ENCODE measurements at places on chromosomes 5 and 9. TPM values are rescaled to one million over a fixed set of nuclear protein-coding genes. Genes with fewer than 3 reads are reported as not detected.
A peak's percentile ranks its signal among the peaks of the same experiment; 100 is the strongest.

- no peak for DNase-seq
Measured at GRCh38 chr5:142671266-142671665, 14.6 kb downstream of the FGF1 start.

DNA sequence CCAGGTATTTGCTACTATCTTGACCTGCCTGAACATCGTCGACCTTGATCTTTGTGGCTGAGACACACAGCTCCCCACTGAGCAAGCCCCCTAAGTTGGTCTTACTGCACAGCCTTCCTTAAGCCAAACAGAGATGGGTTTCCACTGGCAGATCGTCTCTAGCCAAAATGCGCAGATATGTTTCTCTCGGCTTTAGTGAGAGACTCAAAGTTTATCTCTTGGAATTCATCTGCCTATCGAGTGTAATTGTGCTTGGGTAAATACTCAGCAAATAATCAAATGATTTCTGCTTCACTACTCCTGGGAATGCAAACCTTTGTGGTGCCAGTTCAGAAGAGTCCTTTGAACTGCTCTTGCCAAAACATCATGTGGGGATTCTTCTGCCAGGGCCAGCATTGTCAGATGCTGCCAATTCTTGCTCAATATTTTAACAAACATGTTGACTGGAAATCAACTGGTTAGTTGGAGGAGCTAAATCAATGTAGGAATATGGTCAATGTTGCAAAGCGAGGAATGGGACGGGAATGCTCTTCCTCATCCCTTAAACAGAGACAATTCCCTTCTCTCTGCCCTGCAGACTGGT, 141.2 kb upstream of the SLC28A3 start:
- no peak for DNase-seq

DNA sequence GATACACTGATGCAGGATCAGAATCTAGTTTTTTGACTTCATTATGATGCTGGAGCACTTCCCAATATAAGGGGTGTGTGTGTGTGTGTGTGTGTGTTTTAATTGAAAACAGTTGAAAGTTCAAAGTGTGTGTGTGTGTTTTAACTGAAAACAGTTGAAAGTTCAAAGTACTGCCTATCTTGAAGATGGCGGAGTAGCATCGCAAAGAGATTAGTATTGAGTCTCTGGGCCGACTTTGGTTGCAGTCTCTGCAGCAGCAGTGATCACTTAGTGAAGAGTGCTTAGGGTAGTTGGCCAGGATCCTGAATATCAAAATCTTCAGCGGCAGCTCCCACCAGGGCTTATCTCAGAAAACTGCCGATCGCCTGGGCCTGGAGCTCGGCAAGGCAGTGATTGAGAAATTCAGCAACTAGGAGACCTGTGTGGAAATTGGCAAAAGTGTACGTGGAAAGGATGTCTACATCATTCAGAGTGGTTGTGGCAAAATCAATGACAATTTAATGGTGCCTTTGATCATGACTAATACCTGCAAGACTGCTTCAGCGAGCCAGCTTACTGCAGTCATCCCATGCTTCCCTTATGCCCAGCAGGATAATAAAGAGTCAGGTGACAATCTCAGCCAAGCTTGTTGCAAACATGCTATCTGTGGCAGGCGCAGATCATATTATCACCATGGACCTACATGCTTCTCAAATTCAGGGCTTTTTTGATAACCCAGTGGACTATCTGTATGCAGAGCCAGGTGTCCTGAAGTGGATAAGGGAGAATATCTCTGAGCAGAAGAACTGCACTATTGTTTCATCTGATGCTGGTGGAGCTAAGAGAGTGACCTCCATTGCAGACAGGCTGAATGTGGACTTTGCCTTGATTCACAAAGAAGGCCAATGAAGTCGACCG, 7.3 kb upstream of the SCAI start:
- no peak for DNase-seq

DNA sequence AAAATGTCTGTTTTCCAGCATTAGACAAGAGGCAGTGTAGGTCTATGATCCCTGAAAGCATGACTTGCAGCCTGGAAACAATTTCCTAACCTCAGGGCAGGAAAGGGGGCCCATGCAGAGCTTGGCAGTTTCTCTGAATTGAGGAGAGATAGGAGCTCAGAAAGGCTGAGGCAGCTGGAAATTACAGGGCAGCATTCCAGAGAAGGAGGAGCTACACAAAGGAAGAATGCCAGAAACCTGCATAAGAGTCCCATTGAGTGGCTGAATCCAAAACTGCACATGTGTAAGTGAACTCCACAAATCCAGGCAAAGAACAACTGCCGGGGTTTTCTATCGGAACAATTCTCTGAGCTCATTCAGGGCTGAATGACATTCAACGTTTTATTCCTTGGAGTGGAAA, 346.8 kb downstream of the PIK3R1 start:
- peak; percentile 72 for DNase-seq

Gene ETF1
- total RNA-seq = 163 TPM

Gene PLCXD3
- 0.02 TPM for total RNA-seq

Gene SLC12A2
- total RNA-seq = 15.2 TPM

All from H4 (cell line).